KBM-7 (cell line): ENCODE measurements at places on chromosomes 5 and 9.

- no peak for DNase-seq
These were observed 38.0 kb upstream of the UBTD2 start for GRCh38 chr5:172321593-172321992.

DNA sequence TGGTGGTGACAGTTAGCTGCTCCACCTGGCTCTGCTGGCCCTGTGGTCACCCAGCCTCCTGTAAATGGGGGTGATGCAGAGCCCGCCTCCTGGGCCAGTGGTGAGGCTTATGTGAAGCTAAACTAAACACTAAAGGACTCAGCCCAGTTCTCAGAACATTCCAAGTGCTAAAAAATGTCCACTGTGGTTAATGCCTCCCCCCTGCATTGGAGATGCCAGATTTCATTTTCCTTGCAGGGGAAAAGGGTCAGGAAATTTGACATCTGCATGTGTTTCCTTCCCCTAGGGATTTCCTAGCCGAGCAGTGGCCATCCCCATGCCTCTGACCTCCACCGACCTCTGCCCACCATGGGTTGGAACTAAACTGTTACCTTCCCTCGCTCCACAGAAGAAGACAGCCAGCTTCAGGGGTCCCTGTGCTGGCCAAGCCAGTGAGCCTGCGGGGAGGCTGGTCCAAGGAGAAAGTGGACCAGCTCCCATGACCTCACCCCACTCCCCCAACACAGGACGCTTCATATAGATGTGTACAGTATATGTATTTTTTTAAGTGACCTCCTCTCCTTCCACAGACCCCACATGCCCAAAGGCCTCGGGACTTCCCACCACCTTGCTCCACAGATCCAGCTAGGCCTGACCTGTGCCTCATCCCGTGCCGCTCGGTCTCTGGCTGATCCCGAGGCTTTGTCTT lies 13.0 kb downstream of the CD74 start:
- no peak for DNase-seq

GRCh38 chr5:35145691-35146317 lies 84.5 kb downstream of the PRLR start:
- no peak for DNase-seq

DNA sequence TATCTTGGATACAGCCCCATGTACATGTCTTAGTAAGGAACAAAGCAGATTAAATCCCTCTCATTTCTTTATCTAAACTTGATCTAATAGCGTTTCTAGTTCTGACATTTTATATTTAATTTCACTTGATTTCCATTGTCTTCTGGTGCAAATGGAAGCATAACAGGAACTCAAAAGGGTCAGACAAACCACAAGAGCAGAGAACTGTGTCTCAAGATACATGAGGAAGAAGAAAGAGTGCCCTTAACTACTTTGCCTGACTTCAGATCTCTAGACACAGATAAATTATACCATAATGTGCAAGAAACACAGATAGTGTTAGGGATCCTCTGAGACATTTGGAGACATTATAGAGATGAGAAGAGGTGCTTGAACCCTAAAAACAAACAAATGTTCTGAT lies 20.7 kb upstream of the STX17 start:
- peak; percentile 28 for DNase-seq

DNA sequence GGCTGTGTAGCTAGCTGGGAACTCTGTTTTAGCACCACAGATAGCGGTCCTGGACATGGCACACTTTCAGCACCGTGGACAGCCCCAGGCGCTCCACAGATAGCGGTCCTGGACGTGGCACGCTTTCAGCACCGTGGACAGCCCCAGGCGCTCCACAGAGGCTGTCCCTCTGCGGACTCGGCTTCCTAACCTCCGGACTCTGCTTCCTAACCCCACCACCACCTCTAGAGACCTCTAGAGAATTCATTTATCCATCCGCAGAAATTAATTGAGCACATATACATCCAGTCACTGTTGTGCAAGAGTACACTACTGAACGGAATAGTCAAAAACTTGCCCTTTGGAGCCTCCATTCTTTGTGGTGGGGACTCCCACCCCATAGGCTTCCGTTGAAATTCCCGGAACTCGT lies 27.4 kb downstream of the UNC5A start:
- peak; percentile 82 for DNase-seq

GRCh38 chr5:84821924-84822323 lies 437.2 kb upstream of the EDIL3 start:
- no peak for DNase-seq

DNA sequence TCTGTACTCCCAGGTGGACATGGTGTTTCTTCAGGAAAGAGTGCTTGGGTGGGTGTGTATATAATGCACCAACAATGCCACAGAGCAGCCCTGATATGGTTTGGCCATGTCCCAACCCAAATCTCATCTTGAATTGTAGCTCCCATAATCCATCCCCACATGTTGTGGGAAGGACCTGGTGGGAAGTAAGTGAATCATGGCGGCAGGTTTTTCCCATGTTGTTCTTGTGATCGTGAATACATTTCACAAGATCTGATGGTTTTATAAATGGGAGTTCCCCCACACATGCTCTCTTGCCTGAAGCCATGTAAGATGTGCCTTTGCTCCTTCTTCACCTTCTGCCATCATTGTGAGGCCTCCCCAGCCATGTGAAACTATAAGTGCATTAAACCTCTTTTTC lies 158.5 kb downstream of the NR3C1 start:
- DNase-seq: no peak

- DNase-seq: no peak
These were observed 1.0 kb upstream of the HCN1 start for GRCh38 chr5:45697201-45697600.

DNA sequence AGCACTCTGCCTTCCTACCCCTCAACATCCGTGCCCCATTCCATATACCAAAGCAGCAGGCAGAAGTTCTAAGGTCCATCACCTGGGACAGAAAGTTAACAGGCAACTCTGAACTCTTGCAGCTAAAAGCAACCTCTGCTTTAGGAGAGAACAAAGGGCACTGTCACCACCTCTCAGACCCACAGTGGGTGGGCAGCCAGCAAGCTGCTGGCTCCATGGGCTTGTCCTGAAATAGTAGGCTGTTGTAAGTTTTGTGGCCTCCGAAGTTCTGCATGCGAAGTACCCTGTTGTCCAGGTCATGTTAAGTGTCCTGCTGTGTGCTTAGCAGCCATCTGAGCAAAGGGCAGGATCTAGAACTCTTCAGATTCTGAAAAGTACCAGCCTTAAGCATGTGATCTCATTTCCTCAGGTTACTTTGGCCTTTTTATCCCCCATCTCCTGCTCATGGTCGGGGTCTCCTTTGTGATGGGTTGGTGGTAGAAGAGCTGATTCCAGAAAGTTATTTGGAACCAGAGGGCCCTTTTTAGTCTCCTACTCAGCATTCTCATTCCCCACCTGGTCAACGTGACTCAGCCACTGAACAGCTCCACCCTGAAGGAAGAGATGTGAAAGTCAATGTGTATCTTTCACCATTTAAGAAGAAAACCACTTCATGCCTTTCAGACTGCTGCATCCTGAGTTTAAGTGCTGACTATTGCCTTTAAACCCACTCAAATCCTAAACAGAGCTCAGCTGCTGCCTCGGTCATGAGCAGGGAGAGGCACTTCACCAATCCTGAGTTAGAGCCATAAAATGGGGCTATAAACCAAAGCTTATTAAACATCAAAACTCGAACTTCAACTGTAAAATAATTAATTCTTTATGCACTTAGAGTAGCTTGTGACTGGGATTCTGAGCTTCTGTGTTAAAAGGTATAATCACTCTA lies 121.4 kb downstream of the DPYSL3 start:
- DNase-seq: no peak

DNA sequence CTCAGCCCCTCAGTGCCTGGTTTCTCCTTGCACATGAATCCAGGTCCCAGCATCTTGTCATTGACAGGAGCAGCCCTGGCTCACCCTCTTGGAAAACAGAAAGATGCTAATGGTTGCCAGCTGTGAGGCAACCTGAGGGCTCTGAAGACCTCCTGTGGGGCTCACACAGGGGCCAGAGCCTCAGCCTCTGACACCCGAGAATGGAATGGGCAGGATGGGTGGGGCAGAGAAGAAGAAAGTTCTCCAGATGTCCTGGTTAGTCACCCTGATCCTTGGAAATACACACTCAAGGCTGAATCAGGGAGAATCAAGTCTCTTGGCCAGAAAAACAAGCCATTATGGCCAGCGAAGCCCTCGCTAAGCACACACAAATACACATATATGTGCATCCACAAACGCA lies 32.3 kb upstream of the SPATA31E1 start:
- no peak for DNase-seq

- no peak for DNase-seq
These were observed 7.2 kb downstream of the TBCA start for GRCh38 chr5:77768978-77769377.
